Stimulated activated CD8-positive, alpha-beta memory T cell treated with anti-CD3 and anti-CD28 coated beads, Interleukin-12 subunit alpha, Interleukin-12 subunit beta, amount 100 ng/mL, for 4 hours (primary cell): ENCODE measurements at places on chromosomes 5 and 9.

DNA sequence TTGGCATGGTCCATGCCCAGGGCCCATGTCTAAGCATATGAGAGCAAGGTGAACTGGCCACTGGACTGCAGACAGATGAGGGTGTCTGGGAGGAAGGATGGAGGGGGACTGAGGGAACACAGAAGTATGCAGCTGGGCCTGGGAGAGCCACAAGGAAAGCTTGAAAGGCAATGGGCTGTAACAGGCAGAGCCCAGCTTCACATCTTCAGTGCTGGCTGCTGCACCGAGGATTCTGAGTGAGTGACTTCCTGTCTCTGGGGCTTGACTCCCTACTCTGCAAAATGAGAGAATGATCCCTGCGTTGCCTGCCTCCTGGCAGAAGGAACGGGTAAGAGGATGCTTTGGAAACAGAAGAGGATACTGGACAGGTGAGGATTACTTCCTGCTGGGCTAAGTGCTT, 29.0 kb downstream of the COL15A1 start:
- no peak for DNase-seq

GRCh38 chr5:72015103-72015548, 92.1 kb upstream of the MAP1B start:
- DNase-seq: no peak

DNA sequence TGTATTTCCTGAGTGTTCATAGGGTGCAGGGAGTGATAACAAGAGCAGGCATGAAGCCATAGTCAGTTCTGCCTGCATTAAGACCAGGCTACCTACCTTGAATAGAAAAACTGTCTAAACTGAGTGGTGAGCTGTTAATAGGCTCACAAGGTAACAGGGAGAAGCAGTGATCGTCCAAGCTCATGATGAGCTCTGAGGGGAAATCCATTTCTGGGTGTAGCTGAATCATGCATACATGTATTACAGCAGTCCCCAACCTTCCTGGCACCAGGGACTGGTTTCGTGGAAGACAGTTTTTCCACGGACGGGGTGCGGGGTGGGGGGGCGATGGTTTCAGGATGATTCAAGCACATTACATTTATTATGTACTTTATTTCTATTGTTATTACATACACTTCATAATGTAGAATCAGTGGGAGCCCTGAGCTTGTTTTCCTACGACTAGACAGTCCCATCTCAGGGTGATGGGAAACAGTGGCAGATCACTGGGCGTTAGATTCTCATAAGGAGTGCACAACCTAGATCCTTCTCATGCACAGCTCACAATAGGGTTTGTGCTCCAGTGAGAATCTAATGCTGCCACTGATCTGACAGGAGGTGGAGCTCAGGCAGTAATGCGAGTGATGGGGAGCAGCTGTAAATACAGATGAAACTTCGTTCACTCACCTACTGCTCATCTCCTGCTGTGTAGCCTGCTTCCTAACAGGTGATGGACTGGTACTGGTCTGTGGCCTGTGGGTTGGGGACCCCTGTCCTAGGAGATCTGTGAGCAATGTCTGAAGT, 100.0 kb upstream of the IL6ST start:
- no peak for DNase-seq

- DNase-seq: no peak
Observed at GRCh38 chr9:93459432-93459847, 6.1 kb upstream of the FAM120AOS start.

- DNase-seq: no peak
Observed at GRCh38 chr5:7916171-7916804, 47.3 kb downstream of the MTRR start.

GRCh38 chr5:777756-778161, 6.8 kb downstream of the ZDHHC11B start:
- no peak for DNase-seq

DNA sequence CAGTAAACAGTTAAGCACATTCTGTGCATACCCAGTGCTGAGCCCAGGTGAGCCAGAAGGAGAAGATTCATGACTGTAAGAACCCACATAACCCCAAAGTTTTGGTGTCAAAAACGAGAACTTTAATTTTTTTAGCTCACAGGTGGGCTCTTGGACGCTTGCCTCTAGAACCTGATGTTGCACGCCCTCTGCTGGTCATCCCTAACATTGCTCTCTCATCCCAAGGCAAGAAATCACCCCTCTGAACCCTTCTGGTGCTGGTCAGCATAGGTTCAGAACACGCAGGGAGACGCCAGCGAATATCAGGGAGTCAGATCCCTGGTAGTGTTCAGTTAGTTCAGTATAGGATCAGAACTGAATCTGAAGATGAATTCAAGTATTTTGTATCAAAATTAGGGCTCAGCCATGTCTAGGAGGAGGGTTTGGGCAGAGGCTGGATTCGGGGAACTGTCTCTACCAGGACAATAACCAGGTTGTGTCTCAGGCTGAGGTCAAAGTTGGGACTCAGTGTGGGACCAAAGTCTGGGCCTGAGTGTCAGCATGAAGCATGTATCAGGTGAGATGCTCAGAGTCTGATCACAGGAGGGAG, 4.1 kb upstream of the DNAJB5 start:
- DNase-seq: no peak

GRCh38 chr9:111113712-111114111, 75.4 kb upstream of the LPAR1 start:
- DNase-seq: no peak

DNA sequence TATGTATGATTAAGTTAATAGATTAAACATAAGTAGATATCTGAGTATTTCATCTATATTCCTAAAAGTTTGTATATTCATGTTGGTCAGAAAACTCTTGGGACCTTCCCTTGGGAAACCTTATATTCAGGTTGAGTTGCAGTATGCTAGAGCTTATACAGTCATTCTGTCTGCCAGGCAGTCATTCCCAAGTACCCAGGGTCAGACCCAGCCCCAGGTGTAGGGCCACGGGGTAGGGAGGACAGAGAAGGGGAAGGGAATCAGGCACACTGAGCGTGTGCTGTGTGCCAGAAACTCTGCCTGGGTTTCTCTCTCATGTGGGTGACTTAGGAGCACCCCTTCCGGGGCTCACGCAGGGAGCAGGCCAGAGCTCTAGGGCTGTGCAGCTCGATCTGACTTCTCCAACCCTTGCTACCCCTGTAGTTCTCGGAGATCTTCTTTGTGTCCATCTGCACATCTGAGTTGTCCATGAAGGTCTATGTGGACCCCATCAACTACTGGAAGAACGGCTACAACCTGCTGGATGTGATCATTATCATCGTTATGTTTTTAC, 28.2 kb downstream of the CATSPER3 start:
- no peak for DNase-seq

- DNase-seq: no peak
Observed at GRCh38 chr9:22157828-22158227, 148.7 kb upstream of the CDKN2B start.

GRCh38 chr5:38938424-38938823, 92.6 kb downstream of the OSMR start:
- DNase-seq: no peak

GRCh38 chr9:126688617-126689016, 74.9 kb downstream of the LMX1B start:
- DNase-seq: no peak

- DNase-seq: no peak
Observed at GRCh38 chr9:2616692-2617377, 4.8 kb upstream of the VLDLR start.

GRCh38 chr9:27750566-27750965, 177.3 kb upstream of the C9orf72 start:
- DNase-seq: no peak

- DNase-seq: no peak
Observed at GRCh38 chr9:131475956-131476776, 26.6 kb upstream of the POMT1 start.

- DNase-seq: no peak
Observed at GRCh38 chr5:5540065-5540464, 117.6 kb downstream of the ICE1 start.

GRCh38 chr9:31677415-31677814, 707.0 kb upstream of the ACO1 start:
- no peak for DNase-seq

- DNase-seq: no peak
Observed at GRCh38 chr5:126462239-126463014, 39.2 kb downstream of the GRAMD2B start.

- no peak for DNase-seq
Observed at GRCh38 chr5:180009581-180009980, 62.0 kb downstream of the RNF130 start.

DNA sequence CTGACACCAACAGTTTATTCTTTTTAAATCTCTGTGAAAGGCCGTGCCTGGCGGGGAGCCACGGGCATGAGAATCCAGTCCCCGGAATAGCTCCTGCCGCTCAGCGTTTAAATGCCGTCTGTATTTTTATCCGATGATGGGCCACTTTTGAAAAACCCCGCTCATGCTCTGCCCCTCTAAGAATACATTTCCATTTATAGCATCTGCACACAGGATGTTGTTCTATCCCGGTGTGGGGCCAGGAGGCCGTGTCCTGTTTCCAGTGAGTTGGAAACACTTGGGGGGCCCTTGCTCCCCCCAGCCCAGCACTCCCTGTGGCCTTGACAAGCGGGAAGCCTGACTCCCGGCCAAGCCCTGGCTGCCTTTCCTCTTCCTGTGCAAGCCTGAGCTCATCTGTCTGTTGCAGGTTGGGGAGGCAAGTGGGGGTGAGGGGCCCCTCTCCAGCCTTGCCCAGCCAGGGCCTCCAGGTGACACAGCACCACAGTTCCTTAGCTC, 39.0 kb downstream of the ERGIC1 start:
- DNase-seq: no peak

DNA sequence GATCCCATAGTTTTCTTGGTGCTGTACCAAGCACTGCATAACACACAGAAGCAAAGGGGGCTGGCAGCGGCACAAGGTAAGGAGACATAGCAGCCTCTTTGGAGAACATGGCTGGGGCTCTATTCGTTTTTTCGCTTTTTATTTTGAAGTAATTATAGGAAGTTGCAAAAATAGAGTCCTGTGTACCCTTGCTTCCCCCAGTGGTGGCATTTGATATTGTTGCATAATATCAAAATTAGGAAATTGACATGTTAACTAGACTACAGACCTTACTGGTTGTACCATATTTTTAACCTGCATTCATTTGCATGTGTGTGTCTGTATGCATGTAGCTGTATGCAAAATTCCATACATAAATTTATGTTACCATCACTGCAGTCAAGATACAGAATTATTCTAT, 6.6 kb upstream of the UBQLN1 start:
- DNase-seq: no peak

GRCh38 chr5:80959768-80960442, at the start of gene RASGRF2:
Gene RASGRF2, plus strand, starts transcription at chr5:80960363. Its CDS starts 376 bp downstream, at chr5:80960739.
- peak; percentile 36 for DNase-seq

DNA sequence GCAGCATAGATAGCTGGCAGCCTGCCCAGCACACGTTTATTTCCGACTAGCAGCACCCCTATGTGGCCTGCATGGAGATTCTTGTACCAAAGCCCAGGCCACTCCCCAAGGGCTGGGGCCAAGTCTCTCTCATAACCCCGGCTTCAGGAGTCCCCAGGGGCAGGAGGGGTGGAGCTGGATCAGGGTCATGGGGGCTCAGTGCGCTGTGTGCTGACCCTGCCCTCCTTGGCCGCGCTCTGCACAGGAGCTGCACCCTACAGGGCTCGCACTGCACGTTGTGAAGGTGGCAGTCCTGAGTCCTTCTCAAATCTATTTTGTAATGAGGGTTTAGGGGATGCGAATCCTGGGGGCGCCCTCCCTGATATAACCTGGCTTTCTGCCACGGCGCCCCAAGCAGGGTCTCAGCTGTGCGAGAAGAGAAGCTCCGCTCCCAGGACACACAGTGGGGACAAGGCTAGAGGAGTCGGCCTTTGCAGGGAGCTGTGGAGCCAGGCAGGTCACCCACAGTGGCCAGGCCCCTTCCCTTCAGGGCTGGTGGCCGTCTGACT, 28.6 kb downstream of the NKD2 start:
- DNase-seq: no peak

DNA sequence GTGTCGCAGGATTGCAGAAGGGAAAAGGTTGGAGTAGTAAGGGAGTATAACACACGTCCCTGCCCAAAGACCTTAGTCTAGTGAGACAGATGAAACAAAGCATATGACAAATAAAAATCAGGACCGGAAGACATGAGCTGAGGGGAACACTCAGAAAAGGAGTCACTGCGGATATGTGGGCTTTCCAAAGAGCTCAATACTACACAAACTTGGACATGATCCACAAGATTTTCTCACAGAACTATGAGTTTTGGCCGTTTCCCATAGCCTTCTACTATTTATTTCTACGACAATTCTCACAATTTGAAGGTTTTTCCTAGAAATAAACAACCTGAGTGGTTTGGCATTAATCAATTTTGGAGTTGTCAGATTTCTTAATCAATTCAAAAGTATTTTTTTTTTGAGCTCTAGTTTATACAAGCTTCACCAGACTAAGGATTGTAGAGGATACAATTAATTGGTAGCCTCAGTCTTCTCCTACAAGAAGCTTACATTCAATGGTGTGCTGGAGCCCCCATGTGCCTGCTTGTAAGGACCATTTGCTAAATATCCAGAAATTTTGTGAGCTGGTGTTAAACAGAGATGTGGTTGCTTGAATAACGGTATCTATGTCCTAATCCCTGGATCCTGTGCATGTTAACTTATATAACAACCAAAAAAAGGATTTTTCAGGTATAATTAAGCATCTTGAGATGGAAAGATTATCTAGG, 91.4 kb downstream of the ADAMTS12 start:
- DNase-seq: no peak

DNA sequence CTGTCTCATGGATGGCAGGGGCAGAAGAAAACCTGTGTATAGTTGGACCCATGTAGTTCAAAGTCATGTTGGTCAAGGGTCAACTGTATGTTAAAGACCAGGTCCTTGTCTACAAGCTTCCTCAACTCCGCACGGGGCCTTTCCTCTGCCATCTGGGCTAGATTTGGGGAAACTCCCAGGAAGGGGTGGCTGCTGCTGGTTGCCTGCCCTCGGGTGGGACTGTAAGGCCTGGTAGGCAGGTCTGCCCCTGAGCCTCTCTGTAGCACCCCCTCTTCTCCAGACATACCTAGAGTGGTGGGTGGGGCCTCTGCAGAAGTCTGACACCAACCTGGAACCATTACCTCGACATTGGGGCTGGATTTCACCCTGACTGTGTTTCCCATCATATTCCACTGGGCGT, 15.2 kb downstream of the ENHO start:
- no peak for DNase-seq

DNA sequence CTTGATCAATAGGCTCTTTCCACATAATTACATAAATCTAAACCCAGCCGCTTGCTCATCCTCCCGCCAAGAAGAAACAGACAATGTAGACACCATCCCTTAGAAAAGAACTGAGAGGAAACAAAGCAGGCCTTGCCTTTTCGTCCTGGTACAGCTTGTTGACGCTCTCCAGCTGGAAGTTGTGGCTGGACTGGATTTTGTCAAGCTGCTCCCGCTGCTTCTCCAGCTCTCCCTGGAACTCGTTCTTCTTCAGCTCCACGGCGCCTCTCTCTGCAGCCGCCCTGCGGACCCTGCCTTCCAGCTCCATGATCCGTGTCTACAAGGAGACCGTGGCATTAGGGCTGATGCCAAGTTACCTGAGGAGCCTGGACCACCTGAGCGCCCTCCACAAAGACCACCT, 22.1 kb downstream of the GOLM1 start:
- DNase-seq: no peak

- no peak for DNase-seq
Observed at GRCh38 chr9:37706290-37706689, 47.3 kb upstream of the TRMT10B start.
